Dermis blood vessel endothelial cell (primary cell): ENCODE measurements at places on chromosomes 3 and 15. TPM values are rescaled to one million over a fixed set of nuclear protein-coding genes. Genes with fewer than 3 reads are reported as not detected.

Gene GP9
- not detected in 2 replicates for total RNA-seq

Gene MCTP2
- total RNA-seq = 9.0 and 11.9 TPM in 2 replicates

Gene SKOR1
- 0.05 TPM in 1 of 2 replicates, not detected in the other for total RNA-seq

Gene TTC14
- total RNA-seq = 40.0 and 66.4 TPM in 2 replicates

Gene NR2F2
- 14.0 and 36.6 TPM in 2 replicates for total RNA-seq

Gene GASK1A
- 0.09 TPM in 1 of 2 replicates, not detected in the other for total RNA-seq

Gene B2M
- 2,080 and 4,706 TPM in 2 replicates for total RNA-seq

Gene RETNLB
- total RNA-seq = not detected in 2 replicates

Gene MED12L
- total RNA-seq = under 0.01 and 0.05 TPM in 2 replicates

Gene KLHL6
- total RNA-seq = 5.1 and 8.2 TPM in 2 replicates

Gene AP3B2
- total RNA-seq = 0.17 TPM in 1 of 2 replicates, not detected in the other

Gene LIPC
- 0.14 and 0.34 TPM in 2 replicates for total RNA-seq
